ENCODE measurements at places on chromosomes 3 and 15.
A peak's percentile ranks its signal among the peaks of the same experiment; 100 is the strongest.

DNA sequence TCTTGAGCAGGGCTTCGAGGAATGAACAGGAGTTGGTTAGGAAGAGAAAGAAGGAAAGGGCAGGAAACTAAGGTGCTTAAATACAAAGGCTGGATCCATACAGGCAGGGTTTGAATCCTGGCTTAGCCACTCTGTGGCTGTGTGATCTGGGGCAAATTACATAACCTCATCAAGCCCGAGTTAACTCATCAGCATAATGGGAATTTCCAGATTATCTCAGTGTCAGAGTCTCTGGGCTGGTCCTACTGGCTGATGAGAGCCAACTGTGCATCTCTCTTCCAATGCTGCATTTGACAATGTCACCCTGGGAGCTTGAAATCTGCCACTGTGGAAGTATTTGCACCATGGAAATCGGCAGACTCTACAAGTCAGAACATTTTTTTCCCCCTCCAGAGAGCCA lies 83.8 kb upstream of the SLC6A6 start:
- DNase-seq, result no peak

GRCh38 chr3:193498215-193498614 lies 56.5 kb downstream of the ATP13A4 start:
- no peak for DNase-seq

DNA sequence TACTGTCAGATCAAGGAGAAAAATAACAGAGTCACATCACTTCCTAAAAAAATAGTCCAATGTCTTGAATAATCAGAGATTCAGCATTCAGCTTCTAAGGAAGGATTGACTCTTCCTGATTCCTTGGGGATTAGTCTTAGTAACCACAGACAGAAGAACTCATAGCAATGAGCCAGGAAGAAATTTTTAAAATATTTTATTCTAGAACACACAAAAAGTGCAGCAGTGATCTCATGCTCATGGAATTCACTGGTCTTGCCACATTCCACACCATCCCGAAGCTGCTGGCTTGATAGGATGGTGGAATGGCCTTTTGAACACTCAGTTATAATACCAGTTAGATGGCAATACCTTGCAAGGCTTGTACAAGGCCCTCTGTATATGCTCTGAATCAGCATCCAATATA lies 43.0 kb upstream of the ABI3BP start:
- DNase-seq, result peak; percentile 99

DNA sequence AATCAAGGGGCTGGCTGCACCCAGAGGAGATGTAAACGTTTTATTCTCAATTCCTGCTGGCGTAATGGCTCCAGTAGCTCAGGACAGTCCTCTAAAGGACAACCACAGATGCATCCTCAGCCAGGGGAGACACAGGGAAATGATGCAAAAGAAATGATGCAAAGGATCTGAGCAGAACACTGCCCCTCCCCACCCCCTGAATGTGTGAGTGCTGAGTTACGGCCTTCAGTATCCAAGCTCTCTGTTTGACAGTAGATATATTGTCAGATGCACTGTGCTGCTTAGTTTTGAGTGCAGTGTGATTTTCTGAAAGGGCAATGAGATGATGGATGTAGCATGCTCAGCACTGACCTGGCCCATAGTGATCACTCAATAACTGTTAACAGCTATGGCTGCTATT lies 41.4 kb upstream of the CTDSPL start:
- DNase-seq, result no peak

GRCh38 chr3:37646865-37647264 lies 214.8 kb upstream of the CTDSPL start:
- DNase-seq, result peak; percentile 58
